ENCODE measurements at places on chromosomes 13 and 19.

DNA sequence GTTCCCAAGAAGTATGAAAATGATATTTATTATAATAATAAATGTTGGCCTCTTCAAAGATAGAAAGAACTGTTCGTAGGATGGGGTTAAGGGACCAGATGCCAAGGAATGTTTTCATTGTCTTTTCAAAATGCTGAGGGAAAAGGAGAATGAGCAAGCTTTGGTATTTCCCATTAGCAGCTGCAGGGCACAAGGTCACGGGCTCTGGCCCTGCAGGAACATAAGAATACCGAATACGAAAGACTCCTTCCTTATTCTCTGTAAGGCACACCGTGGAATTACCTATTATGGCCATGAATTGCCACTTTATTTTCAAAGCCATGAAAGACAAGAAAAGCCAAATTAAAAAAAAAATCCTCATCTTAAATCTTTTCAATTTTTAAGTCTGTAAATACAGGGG is 49.6 kb upstream of the OLFM4 start:
- DNase-seq = no peak

DNA sequence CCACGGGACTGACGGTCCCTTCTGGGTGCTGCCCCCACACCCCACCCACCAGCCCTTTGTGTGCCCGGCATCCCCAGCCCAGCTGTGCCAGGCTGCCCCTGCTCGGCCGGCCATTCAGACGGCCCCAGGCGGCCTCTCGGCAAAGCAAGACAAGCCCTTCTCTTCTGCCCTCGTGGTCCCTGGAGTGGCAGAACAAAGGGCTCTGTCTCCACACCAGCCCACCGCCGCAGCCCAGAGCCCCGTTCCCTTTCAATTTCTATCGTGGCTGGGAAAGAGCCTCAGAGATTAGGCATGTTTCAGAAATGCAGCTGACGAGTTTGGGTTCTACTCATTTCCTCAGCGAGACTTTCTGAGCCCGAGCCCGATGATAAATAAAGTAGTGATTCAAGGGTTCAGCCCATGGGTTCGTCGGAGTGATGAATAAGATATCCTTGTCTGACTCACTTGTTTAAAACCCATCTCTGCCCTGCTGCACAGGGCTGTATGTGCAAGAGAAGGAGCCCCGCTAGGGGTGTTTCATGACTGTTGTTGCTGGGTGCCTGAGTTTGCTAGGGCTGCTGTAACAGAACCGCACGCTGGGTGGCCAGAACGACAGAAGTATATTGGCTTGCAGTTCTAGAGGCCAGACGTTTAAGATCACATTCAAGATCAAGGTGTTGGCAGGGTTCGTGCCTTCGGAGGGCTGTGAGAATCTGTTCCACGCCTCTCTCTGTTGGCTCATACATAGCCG is 4.3 kb downstream of the MYO9B start:
- peak; percentile 98 for DNase-seq

GRCh38 chr13:51916962-51917361 is 55.2 kb downstream of the CCDC70 start:
- DNase-seq = no peak

DNA sequence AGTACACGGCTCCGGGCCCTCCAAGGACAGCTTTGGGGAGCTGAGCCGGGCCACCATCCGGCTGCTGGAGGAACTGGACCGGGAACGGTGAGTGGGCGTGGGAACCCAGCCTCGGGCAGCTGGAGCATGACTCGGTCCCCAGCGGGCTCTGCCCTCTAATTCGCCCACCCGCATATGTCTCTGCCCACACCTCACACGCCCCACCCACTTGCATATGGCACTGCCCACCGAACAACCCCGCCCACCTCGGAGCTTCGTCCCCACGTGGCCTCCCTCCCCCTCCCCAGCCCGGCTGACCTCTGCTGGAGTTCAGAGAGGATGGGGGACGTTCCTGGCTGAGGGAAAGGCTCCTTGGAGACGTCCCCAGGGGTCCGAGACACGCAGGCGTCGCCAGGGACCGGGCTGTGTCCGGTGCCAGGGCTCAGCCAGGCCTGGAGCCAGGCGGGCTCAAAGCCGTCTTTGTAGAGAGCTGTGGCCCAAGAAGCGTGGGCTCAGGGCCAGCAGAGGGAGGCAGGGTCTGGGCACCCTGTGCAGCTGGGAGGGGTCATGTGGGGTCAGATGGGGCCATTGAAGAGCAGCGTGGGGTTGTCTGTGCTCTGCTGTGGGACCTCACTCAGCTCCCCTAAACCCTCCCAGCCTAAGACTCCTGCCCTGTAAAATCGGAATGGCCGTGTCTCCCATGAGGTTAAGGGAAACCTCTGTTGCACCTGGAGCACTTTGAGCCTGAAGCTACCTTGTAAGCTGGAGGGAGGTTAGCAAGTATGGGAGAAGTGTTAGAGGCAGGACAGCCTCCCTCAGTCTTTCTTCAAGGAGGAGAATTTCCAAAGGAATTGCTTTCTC is 3.8 kb downstream of the APC2 start:
- peak; percentile 99 for DNase-seq

GRCh38 chr19:56525214-56525860 is 13.4 kb upstream of the ZFP28 start:
- no peak for DNase-seq

GRCh38 chr19:3618144-3618810 is 8.3 kb downstream of the CACTIN start:
- DNase-seq = peak; percentile 99

DNA sequence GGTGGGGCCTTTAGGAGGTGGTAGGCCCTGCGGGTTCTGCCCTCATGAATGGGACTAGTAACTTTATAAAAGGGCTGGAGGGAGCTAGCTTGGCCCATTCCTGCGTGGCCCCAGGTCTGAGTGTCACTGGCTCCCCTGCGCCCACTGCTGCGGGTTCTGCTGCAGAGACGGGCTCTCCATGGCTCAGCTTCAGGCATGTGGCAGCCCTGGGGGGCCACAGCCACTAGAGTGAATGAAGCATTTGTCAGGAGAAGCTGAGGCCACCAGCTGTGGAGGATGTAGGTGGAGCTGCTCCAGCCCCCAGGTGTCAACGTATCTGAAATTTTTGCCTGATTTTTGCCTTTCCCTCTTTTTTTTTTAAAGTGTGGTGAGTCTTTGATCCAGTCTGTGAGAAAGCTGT is 119.1 kb downstream of the SOX1 start:
- no peak for DNase-seq

- peak; percentile 100 for DNase-seq
These were observed 79.3 kb downstream of the KDM4B start for GRCh38 chr19:5048091-5048726.

DNA sequence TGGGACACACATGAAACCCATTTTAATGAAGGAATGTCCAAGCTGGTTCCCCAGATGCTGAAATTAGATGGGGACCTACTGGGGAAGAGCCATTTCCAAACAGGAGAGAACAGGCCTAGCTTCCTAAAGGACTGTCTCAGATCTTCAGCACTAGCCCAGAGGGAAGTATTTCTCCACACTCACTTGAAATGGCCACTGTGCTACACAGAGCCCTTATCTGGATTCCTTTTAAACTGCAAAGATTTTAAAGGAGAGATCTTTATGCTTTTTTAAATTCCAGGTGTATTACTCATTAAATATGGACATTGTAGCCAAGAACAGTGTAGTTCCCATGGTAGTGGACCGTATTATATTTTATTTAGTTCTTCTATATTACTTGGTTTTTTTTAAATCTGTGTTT is 255.3 kb downstream of the SHISA2 start:
- DNase-seq = no peak

- no peak for DNase-seq
These were observed 41.1 kb downstream of the COL4A1 start for GRCh38 chr13:110265682-110266430.

- no peak for DNase-seq
These were observed 60.9 kb upstream of the RANBP3 start for GRCh38 chr19:6038634-6039405.

DNA sequence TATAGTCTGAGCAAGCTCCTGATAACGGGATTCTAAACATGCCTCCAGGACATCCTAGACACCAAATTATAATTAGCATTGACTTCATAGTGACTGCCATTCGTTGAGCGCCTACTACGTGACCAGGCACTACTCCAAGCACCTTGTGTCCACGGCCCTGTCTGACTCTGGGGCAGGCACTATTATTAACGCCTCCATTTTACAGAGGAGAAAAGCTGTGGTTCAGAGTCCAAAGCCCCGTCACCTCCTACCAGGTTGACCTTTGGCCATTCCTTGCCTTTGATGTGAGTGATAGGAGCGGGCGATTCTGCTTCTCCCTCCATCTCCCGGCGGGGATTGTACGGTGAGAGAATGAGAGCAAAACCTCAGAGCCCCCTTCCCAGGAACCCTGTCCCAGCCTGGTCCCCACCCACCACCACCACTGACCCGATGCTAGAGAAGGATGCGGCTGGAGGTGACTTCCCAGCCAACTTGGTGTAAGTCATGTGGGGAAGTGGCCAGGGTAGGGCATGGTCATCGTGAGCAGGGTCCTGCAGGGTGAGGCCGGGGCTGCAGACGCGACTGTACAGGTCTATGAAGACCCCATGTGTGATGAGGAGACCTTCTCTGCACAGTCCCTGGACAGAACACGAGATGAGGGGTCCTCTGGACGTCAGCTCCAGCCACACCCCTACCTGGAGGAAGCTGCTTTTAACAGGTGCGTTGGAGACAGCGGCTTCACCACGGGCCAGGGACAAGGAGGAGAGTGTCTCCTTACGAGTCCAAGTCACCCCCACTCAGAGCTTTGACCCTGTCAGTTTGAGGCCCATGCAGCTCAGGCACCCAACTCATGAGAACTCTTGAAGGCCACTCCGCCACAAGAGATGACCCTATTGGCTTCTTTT is at the start of gene IGSF23:
Gene IGSF23, plus strand, starts transcription at position 269 of the 884 bp plus-strand sequence. Its CDS starts 83 bp downstream, at position 352.
- no peak for DNase-seq

DNA sequence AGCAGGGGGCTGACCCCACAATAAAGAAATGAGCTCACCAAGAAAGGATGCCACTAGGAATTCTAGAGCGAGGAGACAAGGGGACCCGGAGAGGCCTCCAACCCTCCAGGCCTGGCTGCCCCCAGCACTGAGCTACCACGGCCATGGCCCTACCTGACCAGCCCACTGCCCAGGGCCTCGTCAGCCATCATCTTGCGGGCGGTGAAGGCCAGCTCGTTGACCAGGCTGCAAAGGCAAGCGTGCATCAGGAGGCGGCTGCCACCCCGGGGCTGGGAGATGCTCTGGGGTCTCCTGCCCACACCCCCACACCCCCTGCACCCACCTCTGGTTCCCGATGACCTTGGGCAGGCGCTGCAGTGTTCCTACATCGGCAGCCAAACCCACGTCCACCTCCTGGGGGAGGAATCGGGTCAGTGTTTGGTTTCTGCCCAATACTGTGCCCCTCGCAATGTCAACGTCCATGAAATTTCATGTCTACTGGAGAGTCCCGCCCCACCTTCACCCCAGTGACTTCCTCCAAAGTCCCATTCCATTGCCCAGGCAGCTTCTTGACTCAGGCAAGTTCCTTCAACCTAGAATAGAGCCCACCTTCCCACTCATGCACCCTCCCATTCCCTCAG is 3.5 kb upstream of the LGALS4 start:
- peak; percentile 84 for DNase-seq
